ENCODE measurements at places on chromosomes 4 and X.

GRCh38 chr4:90318193-90318592 lies 191.0 kb downstream of the CCSER1 start:
- DNase-seq: no peak

DNA sequence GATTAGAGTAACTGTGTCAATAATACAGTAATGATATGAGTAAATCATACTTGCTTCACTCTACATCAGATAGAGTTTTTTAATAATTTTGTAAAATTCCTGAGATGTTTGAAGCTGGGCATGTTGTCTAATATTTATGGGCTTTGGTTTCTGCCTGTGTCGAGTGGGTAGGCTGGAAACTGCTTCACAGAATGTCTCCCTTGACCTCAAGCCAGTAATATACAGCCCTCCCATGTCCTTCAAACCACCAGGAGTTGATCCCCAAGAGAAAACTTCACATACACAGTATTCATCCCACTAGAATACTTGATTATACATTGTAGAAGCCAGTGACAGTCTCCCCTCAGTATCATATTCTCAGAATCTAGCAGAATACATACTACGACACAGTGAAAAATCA lies 284.8 kb upstream of the TENM3 start:
- DNase-seq: no peak

DNA sequence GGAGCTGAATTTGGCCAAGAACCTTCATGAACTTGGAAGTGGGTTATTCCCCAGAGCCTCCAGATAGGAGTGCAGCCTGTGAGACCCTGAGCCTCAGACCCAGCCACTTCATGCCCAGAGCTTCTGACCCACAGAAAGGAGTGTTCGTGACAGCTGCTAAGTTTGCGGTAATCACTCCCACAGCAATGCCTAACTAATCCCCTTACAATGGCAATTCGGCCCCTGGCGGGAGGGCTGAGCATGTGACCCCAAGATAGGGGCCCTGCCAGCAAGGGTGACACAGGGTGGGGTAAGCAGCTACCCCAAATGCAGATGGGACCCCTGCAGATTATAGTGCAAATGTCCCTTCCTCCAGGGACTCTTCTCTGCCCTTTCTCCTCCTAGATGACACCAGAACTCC lies 22.5 kb downstream of the PNMA6E start:
- DNase-seq: no peak

DNA sequence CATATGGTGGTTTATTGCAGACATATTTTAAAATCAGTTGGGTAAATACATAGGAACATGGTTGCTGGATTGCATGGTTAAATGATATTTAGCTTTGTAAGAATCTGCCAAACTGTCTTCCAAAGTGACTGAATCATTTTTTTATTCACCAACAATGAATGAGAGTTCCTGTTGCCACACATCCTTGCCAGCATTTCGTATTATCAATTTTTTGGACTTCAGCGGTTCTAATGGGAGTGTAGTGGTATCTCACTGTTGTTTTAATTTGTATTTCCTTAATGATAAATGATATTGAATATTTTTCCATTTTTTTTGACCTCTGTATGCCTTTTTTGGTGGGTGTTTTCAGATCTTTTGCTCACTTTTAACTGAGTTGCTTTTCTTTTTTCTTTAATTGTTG lies 1.4 kb upstream of the MTHFD2L start:
- no peak for DNase-seq

GRCh38 chrX:11728556-11728955 lies 29.5 kb upstream of the MSL3 start:
- no peak for DNase-seq

DNA sequence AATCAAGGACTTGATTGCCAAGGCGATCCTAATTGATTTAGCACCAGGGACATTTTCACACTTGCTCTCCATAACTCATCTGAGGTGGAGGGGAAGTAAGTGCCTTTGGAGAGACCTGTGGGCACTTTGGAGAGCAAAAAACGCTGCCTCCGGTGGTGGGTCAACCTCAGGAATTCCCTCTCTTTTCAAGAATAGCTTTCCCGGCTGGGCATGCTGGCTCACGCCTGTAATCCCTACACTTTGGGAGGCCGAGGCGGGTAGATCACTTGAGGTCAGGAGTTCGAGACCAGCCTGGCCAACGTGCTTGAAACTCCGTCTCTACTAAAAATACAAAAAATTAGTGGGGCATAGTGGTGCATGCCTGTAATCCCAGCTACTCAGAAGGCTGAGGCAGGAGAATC lies 49.2 kb downstream of the PRPS1 start:
- DNase-seq: no peak

DNA sequence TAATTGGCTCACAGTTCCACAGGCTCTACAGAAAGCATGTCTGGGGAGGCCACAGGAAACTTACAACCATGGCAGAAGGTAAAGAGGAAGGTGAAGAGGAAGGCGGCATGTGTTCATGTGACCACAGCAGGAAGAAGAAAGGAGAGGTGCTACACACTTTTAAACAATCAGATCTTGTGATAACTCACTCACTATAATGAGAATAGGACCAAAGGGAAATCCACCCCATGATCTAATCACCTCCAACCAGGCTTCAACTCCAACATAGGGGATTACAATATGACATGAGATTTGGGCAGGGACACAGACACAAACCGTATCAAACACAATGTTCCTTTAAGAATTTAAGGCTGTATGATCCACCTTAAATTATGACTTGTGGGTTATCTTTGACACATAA lies 10.5 kb upstream of the PGM2 start:
- DNase-seq: no peak

DNA sequence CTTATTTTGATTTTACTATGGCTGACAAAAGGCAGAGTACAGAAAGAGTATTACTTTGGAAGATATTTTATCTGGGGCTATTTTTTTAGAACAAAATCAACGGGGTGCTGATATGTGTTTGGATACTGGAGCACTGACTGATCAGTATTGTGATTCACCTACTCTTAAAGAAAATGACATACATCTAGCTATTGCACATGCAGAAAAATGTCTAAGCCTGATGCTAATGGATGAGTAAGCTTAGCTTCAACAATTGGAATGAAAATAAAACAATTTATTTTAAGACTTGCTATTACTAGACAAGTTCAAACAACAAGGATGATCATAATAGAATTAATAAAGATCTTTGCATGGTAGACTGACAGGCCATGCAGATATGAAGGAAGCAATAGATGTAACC lies 262.0 kb downstream of the PPP1R2C start:
- DNase-seq: no peak

DNA sequence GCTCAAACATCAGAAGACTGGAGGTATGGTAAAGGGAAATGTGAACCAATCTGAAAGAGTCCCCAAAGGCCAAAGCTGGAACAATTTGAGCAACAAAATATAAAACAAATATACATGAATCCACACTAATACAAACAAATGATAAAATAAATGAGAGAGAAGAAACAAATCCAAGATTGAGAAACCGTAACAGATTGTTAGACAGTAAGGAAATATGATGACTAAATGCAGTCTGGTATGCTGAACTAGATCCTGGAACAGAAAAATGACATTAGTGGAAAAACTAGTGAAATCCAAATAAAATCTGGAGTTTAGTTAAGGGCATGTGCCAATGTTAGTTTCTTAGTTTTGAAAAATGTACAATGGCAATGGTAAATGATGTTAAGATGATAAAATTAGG lies 15.9 kb downstream of the PPA2 start:
- DNase-seq: no peak

DNA sequence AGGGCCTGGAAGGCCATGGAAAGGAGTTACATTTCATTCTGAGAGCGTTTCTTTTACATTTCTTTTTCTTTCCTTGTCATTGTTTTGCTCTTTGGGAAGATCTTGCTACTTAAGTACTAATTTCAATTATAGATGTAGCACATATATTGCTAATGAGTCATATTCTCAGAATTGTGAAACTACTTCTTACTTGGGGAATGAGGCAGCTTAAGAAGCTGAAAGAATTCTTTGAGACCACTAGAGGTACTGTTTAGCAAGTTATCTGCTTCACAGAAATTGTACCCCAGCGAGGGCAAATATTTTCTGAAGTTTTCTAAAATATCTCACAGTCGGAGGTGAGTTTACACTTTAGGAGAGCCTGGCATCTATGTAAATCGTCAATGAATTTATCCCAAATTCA lies 100.6 kb downstream of the AFF2 start:
- no peak for DNase-seq

DNA sequence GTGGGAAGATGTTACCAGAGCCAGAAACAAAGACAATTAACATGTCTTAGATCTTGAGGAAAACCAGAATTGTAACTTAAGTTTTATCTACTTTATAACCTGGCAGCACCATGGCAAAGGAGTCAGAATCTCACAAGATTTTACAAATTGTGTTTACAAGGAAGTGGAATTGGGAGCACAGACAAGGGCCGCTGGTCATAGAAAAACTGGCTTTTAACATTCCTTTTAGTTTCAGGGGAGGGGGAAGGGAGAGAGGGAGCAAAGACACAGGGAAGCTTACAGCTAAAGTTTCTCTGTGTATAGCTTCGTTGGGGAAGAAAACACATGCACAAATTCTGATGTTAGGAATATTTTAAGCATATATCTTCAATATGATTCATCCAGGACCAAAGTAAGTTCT lies 10.3 kb upstream of the UGT2B11 start:
- DNase-seq: no peak

DNA sequence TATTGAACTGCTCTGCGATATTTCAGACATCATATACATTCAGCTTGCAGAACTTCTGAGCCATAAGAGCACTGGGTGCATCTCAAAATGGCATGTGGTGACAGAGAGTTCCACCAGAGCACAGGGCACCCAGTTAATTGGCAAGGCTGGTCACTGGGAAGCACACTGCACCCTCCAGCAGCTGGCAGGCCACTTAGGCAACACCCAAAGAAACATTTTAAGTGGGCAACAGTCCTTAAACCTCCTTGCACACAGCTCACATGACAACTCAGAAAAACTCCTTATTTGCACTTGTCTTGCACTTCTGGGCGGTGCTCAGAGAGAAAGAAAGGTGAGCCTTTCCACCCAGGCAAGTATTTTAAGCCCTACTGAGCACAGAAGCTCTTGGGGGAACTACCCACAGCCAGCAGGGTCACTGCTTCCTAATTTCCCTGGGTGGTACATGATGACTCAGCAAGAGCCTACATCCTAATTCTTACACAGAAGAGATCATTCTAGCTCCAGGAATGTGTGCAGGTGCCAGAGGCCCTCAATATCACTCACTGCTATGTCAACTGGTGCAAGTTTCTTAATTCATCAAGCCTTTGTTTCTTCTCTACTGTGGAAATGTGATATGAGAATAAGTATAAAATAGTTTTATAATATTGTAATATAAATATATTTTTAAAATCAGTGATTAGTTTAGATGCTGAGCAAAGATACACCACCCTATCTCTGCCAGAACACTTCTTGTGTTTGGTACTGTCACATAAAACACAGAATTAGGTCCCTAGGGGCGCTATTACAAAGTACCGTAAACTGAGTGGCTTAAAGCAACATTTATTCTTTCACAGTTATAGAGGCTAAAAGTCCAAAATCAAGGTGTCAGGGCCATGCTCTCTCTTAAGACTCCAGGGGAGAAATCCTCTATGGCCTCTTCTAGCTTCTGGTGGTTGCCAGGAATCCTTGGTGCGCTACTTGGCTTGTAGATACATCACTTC lies 155.1 kb upstream of the PPARGC1A start:
- no peak for DNase-seq

DNA sequence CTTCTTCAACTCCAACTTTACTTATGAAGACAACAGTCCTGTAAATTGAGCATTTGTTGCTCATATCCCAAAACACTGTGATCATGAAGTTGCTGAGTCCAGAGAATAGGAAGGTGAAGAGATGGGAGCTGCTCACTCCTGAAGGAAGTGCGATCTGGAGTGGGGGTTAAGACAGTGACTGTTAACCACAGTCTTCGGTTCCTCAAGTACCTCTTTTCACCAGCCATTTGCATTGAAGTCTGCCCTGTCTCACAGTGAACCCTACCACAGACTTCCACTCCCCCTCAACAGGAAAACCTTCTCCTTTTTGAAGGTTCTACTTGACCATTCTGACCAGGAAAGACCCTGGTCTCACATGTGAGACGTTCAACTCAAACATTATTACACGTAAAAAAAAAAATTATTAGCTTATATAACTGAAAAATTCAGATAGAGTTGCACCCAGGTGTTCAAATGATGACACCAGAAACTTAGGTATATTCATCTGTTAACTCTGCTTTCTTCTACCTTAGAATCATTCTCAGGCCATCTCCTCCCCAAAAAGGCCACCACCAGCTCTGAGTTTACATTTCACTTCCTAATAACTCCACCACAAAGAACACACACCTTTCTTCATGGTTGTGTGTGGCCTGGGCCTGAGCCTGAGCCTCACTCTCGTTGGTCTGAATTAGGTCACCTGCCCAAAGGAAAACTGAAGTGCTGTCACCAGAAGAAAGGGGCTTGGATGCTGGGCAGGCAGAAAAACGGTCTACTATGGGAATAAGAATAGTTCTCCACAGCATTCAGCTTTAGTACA lies 199.2 kb downstream of the DCTD start:
- no peak for DNase-seq

- DNase-seq: no peak
Measured at GRCh38 chr4:122830426-122831095, 3.9 kb downstream of the FGF2 start.

- DNase-seq: no peak
Measured at GRCh38 chrX:40908857-40909475, 173.6 kb upstream of the MED14 start.

DNA sequence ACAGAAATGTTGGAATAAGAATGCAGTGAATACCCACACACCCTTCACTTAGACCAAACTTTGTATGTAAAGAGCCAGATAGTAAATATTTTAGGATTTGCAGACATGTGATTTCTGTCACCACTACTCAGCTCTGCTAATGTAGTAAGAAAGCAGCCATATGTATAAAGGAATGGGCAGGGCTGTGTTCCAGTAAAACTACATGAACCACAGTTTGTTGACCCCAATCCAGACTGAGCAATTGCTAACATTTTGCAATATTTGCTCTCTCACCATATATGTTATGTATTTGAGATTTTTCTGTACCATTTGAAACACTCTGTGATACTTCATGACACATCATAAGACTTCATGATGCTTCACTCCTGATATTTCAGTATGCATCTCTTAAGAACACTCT lies 32.0 kb upstream of the TBC1D1 start:
- DNase-seq: no peak

DNA sequence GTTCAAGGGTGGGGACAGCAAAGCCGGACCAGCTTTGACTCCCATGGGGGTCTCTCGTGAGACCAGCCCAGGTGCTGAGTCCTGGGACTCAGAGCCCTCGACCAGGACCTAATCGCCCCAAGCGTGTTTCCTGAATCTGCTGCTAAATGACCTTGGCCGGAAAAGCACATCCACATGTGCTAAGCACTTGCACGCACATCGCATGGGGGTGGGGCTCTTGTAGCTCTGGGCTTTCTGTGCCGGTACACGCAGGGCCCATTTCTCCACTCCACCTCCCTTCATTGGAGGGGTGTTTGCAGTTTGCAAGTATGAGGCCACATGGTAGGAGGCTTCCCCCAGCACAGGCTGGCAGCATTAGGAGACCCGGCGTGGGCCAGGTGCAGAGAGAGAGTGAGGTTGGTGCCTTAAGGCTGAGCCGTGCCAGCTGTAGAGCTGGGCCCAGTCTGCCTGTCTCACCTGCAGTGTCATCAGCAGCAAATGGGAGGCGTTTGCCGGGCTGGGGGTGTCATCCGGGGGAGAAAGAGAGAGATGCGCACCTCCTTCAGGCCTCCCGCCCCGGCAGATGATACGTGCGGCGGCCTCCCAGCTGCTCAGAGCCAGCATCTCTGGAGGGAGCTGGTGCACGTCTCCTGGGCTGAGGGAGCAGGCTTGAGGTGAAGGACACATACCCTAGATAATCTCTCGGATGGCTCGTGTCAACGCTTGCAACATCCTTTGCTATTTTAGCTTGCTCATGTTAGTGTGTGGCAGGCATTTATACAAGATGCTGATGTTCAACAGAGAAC lies 45.2 kb upstream of the CLCN4 start:
- no peak for DNase-seq

GRCh38 chrX:9677098-9677739 lies 88.4 kb downstream of the GPR143 start:
- DNase-seq: no peak
